ENCODE measurements at places on chromosomes 7 and 10.
A peak's percentile ranks its signal among the peaks of the same experiment; 100 is the strongest.

DNA sequence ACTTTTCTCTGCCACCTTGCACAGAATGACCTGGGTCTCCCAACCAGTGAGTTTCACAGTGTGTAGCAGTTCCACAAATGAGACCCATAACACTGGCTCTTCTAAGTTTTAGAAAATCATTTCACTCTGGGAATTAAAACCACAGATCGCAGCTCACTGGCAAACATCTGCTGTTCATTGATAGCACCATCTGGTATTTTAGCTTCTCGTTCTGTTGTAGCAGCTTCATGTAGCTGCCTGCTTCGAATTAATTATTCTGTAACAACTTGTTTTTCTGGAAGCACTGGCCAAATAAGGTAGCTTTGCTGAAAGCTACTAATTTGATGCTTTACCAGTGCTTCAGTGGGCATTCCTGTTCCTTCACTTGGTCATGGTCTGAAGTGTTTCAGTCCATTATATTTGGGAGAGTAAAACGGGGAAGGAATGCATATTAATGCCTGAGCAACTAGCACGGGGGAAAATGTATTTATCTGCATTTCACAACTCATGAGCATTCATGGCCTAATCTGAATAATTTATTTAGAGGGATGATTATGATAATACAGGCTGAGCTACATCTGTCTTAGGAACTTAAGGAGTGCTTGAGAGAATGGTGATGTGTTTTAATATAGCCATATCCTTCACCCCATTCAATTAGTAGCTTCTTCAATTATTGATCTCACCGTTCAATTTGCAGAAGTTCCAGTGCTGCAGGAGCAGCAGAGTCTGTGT lies 447.4 kb downstream of the XPNPEP1 start:
- no peak for DNase-seq

- DNase-seq: peak; percentile 97
Measured at GRCh38 chr7:17600340-17600752, 301.9 kb downstream of the AHR start.

GRCh38 chr7:4109481-4110110 lies 572.5 kb upstream of the FOXK1 start:
- DNase-seq: no peak

DNA sequence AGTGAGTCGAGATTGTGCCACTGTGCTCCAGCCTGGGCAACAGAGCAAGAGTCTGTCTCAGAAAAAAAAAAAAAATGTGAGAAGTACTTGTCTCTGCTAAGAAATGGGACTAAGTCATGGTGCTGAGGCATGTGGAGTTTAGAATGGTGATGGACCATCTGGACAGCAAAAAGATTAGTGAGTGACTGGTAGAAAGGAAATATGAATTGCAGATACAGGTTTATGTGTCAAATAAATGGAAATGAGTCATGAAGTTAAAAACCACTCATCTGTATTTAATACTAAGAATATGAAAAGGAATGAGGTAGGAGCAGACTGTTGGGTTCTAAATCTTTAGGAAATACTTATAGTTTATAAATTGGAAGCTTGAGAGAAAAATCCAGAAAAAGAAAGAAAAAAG lies 625.7 kb upstream of the ANKRD30A start:
- peak; percentile 70 for DNase-seq

DNA sequence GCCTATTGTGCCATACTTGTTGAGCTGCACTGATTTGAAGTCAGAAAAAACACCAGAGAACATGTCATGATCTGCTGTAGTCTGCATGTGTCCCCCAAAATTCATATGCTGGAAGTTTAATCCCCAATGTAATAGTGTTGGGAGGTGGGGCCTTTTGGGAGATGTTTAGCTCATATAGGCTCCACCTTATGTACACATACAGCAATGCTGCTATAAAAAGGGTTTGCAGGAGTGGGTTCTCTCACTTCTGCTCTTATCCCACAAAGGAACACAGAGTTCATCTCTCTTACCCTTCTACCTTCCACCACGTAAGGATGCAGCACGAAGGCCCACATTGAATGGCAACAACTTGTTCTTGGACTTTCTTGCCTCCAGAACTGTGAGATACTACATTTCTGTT lies 23.0 kb downstream of the GPR22 start:
- DNase-seq: no peak

- DNase-seq: no peak
Measured at GRCh38 chr10:13168781-13169180, 7.4 kb downstream of the MCM10 start.

- DNase-seq: no peak
Measured at GRCh38 chr10:110237894-110238480, 30.6 kb downstream of the MXI1 start.

DNA sequence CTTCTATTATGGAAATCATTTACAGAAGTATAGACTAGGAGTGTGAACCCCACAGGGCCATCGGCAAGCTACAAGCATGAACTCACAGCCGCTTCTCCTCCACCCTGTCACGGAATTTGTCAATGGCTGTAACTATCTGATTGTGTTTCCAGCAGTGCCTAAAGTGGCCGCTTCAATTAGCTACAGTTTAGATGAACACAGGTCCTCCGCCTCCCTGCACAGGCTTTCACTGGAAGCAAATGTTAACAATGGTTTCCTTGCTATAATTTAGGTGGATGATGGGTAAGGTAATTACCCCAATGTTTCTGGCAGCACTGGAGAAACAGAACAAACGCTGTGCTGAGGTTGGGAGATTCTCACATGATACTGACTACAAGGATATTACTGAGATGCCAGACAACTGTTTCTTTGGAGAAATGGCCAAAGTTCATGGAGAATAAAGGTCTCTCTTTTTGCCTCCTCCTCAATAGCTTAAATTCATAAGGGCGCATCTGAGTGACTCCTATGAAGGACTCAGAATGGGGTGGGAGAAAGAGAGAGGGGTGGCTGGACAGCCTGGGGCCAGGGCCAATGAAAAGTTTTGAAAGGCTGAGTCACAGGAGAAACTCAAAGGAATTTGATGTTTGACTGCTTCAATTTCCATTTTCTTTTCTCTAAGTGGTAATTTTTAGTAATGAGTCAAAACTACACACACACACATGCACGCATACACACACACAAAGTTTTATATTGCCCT lies 78.9 kb downstream of the SVIL start:
- peak; percentile 84 for DNase-seq

- peak; percentile 81 for DNase-seq
Measured at GRCh38 chr7:66950763-66951162, 29.7 kb downstream of the TMEM248 start.

- DNase-seq: peak; percentile 53
Measured at GRCh38 chr7:158863611-158864506, 7.5 kb downstream of the DYNC2I1 start.

DNA sequence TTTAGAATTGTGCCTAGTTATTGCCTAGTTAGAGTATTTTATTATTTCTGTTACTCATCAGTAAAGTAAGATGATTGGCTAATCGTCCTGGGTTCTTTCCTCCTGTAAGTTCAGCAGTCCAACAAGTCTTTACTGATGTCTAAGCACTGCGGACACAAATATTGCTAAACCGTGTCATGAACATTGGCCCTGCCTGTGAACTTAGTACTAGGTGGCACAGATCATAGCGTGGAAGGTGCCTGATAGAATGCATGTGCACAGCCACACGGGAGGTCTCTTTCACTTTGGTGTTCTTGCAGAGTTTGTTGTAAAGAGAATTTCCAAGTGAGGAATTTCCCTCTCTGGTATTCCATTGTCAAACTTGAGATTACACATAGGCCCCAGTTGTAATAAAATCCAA lies 38.0 kb downstream of the RBM33 start:
- no peak for DNase-seq

DNA sequence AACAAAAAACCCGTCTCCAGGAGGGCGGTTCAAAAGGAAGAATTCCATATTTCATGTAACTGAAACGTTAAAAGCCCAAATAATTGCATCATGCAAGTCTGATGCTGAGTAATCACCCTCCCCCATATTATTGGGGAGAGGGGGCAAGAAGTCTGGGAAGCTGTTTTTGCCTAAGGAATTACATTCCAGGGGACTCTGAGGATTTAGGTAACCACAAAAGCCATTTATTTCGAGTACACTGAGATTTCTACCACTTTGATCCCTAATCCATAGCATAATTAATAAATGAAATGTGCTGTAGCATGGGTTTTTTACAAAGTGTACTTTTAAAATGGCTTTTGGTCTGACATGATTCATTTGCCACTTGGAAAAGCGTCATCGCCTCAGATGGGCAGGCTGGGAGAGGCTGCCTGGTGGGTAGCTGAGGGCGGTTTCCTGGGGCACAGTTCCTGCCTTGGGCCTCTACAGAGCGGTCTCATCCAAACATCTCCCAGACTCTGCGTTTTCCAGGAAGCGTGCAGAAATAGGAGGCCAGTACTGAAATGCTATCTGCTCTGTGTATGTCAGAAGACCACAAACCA lies 106.5 kb downstream of the TCF7L2 start:
- DNase-seq: peak; percentile 89

- DNase-seq: no peak
Measured at GRCh38 chr10:43230909-43231522, 35.8 kb downstream of the RASGEF1A start.

DNA sequence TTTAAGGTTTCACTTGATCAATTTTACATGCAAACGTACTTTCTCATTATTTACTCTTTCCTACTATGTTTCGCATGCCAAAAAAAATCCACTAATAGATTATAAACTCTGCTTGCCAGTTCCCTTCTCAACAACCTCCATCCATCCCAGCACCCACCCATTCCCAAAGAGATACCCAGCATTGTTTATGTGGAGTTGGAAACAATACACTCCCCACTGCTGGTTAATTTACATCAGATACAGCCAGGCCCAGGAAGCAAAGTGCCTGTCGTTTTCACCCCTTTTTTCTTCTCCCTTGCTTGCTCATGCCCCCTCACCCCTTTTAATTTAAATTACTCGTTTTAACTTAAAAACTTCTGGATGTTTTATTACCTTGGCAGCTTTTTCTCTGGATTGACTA lies 59.9 kb downstream of the HIBADH start:
- DNase-seq: no peak

DNA sequence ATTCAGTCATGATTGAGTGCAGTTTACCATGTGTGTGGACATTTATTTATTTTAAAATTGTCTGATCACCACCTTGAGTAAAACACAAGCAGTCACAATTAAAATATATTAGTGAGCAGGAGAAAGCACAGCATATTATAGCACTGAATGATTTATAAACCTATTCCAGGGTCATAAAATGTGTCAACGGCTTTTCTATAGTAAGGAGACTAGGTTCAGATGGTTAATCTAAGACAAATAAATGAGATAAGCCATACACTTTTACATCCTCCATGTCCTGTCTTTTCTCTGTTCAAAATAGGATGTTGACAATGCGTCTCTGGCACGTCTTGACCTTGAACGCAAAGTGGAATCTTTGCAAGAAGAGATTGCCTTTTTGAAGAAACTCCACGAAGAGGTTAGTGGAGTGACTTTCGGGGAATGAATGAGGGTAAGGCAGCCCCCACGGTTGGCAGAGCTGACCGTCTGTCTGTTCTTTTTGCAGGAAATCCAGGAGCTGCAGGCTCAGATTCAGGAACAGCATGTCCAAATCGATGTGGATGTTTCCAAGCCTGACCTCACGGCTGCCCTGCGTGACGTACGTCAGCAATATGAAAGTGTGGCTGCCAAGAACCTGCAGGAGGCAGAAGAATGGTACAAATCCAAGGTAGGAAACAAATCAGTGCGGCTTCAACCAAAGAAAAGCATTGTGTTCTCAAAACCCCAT lies 5.4 kb downstream of the VIM start:
- peak; percentile 79 for DNase-seq

DNA sequence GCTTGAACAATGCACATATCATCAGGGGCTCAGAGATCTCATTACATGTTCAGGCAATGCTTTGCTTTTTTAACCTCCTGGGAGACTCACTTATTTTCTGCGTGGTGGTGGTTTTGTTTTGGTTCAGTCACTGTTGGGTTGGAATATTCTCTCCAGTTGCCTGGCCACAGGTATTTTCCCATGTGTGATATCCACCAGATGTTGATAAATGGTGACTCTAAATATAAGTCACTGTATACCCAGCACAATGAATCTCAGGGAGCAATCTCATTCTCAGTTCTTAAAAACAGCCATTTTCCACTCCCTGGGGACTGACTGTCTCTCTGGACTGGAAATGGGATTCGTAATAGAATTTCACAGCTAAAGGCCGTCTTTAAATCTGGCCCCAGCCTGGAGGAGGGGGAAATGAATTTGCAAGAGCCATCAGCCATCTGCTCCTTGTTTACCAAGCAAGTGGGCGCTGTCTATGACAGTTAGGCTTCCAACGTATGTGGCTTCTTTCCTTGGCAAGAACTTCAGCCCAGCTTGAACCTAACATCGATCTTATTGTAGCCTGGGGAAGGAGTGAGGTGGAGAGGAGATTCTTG lies 1106.2 kb downstream of the NRG3 start:
- peak; percentile 73 for DNase-seq

DNA sequence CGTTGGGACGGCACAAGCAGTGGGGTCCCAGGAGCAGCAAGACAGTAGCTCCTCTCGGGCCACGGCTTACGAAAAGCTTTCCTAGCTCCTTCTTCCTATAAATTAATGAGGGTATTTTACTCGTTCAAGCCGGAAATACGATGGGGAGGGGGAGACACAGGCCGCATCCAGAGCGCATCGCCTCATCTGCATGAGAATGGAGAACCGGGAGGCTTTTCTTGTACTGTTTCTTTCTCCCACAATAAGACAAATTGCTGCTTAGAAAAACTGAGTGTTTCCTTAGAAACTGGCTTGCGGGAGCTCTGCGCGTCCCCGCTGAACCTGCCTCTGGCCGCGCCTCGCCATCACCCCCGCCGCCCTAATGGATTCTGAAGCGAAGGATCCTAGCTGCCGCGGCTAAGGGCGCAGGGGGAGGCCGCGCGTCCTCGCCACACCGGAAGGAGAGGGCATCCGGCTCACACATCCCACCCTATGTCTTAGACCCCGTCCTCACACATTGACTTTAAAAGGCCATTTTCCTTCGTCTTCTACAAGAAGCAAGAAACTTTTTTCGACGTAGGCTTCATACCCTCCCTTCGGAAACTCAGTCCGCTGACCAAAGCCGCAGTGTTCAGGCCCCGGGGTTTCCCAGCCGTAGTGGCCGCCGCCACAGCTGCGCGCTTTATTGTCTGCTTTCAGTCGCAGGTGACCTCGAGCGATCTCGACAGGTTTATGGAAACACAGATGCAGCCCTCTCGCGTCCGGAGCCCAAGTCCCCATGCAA lies 8.8 kb downstream of the NXPH1 start:
- no peak for DNase-seq

- peak; percentile 92 for DNase-seq
Measured at GRCh38 chr7:131011976-131012375, 278.0 kb upstream of the KLF14 start.
